Activated naive CD4-positive, alpha-beta T cell treated with Interleukin-2 at 50 U/mL for 16 hours (primary cell): ENCODE measurements at places on chromosomes 5 and 9.

DNA sequence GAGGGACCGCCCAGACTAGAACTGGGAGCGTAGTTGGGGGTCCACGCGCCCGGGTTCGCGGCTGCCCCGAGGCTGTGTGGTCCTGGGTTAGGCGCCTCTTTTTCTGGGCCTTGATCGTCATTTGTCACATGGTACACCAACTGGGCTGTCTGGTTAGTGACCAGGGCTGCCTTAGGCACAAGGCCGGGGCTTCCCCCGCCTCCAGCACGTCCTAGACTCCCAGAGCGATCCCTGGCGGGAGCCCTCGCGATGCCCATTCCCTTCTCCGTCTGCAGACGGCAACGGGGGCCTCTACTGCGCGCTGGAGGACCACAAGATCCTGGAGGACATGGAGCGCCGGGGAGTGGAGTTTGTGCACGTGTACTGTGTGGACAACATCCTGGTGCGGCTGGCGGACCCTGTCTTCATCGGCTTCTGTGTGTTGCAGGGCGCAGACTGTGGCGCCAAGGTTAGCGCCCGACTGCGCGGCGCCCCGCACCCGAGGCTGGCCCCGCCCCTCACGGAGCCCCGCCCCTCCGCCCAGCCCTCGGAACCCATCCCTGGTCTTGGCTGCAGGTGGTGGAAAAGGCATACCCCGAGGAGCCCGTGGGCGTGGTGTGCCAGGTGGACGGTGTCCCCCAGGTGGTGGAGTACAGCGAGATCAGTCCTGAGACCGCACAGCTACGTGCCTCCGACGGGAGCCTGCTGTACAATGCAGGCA is 1.5 kb downstream of the UAP1L1 start:
- DNase-seq, result no peak

GRCh38 chr5:170444969-170445505 is 55.9 kb upstream of the KCNMB1 start:
- no peak for DNase-seq

DNA sequence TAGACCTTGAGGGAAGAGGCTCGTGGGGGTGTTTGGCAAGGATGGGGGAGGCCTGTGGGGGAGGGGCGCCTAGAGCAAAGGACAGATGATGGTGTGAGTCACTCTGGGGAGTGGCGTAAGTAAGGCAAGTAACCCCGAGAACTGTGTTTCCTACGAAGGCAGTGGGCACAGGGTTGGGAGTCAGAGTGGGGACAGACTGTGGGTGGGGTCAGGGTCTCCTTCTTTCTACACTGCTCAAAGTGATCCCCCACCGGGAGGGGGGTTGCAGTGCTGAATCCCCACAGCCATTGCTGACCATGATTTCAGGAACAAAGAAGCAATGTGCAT is 136.8 kb downstream of the TENT4A start:
- DNase-seq, result no peak

- DNase-seq, result no peak
These were observed 59.4 kb downstream of the EHMT1 start for GRCh38 chr9:137678202-137678601.

GRCh38 chr5:167903659-167904058 is 387.8 kb upstream of the WWC1 start:
- no peak for DNase-seq

- DNase-seq, result no peak
These were observed 1594.1 kb downstream of the EFNA5 start for GRCh38 chr5:106076655-106077054.

DNA sequence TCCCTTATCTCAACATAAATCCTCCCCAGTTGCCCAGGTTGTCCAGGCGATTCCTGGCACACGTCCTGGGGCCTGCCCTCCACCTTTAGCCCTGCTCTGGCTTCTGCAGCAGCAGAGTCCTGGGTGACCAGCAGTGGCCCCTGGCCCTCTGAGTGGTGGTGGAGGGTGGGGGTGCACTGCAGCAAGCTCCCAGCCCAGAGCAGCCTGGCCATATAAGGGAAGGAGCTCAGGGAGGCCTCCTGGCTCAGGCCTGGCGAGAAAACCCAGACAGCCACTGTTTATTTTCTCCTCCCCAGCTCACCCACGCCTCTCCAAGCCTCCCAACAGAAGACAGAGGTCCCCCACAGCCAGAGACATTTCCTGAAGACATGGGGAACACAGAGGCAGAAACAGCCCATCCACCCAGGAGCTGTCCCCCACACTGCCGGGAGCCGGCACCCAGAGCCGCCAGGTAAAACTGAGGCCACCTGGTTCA is 44.7 kb upstream of the IL17B start:
- no peak for DNase-seq

DNA sequence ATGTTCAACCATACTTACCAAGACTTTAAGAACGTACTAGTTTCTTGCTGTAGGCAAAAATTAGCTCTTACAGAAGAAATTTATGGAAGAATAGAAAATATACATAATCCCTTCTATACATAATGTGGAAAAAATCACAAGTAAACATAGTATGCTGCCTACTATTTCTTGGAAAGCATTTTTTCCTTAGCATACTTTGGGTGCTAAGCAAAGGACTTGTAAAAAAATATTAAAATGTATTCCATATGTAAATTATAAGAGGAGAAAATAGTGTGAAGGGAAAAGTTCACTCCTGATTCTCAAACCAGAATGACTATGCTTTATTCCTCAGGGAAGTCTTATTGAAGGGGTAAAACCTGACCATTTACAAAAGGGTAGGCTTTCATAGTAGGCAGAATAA is 243.8 kb upstream of the VLDLR start:
- no peak for DNase-seq

- DNase-seq, result no peak
These were observed 15.6 kb downstream of the AK8 start for GRCh38 chr9:132862533-132862932.

DNA sequence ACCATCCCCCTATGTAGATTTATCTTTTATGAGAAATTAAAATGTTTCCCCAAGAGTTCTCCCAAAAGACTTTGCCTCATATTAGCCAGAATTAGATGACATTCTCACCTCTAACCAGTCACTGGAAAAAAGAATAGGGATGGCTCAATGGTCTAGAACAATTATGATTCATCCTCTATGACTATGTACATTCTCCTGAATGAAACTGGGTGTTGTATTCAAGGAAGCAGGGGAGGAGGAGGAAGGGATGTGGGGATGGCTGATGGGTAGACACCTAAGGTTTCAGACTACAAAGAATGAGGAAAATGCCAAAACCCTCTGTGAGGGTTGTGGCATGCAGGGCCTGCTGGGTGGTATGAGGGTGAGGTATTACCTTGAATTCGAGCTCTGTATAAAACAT is 49.5 kb upstream of the BRINP1 start:
- no peak for DNase-seq

DNA sequence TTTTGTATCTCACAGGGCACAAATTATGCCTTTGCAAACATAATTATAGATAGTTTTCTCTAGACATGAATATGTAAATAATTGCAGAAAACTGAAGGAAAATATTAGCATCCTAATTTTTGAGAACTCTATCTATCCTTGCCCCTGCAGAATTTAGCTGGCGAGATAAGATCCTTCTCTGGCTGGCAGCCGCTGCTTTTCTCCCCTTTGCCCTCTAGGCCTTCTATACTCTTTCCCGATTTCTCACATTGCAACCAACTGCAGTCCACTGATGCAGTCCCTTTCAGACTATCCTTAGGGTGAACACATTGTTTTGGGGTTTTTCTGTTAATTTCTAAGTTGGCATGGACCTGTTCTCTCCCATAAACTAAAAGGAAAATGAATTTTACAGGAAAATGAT is 91.3 kb downstream of the CD180 start:
- DNase-seq, result no peak

DNA sequence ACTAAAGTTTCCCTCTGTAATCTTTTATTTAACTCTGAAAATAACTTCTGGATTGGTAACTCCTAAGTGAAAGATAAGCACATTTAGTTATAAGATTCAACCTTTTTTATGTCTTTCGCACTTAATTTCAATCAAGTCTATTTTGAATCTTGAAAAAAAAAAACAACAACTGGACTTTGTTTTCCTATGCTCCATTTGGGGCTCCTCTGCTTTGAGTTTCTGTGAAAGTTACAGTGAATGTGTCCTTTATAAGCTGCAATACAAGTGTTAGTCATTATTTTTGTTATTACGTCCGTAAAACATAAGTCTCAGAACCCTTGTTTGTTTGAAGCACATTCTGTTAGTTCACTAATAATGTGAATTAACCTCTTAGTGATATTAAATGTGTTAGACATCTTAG is 276.8 kb downstream of the ADAMTS6 start:
- DNase-seq, result no peak

DNA sequence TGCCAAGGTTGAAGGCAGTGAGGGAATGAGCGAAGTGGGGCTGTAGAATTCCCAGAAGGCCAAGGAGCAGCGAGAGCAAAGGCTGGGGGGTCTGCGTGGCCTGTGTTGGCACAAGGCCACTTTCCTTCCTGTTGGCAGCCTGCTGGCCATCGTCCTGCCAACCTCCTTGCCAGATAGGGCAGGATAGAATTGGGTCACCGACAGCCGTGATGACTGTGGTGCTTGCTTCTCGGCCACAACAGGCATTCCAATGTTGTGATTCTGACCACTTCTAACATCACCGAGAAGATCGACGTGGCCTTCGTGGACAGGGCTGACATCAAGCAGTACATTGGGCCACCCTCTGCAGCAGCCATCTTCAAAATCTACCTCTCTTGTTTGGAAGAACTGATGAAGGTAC is 18.9 kb downstream of the TRIP13 start:
- DNase-seq, result no peak

- no peak for DNase-seq
These were observed 11.5 kb downstream of the ADAM19 start for GRCh38 chr5:157563929-157564716.

DNA sequence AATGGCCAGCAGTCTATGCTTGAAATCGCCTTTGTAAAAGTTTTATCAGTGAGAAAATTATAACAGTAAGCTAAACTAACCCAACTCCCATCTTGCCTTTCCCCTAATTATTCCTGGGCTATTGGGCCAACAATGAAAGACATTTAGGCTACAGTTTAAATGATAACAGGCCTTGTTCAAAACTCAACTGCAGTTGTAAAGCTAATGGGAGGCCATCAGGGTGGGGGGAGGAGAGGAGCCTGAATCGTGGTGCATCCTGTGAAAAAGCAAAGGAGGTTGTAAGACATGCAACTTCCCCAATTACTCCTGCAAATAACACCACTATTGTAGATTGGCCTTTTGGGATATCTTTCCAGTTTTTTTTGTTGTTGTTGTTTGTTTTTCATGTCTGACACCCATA is 53.8 kb downstream of the ACTL7B start:
- DNase-seq, result no peak

GRCh38 chr9:124098141-124098905 is 86.8 kb downstream of the LHX2 start:
- DNase-seq, result no peak

GRCh38 chr5:169814522-169814921 is 165.8 kb downstream of the INSYN2B start:
- DNase-seq, result no peak

- DNase-seq, result no peak
These were observed 59.2 kb upstream of the SPRY4 start for GRCh38 chr5:142384014-142384413.

DNA sequence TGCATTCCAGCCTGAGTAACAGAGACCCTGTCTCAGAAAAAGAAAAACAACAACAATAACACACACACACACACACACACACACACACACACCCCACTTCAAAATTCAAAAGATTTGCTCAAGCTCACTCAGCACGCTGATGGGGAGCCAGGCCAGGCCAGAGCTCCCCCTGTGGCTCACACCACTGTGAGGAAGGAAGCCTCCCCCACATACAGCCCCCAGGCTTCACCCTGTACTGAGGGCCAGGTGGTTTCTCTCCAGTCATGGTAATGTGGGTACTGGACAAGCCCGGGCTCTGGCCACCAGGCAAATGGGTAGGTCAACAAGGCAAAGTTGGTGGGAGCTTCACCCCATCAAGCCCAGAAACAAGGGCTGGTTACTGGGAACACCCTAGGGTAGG is 19.0 kb downstream of the ATOX1 start:
- no peak for DNase-seq

GRCh38 chr9:129708793-129709192 is 43.3 kb downstream of the PRRX2 start:
- no peak for DNase-seq

DNA sequence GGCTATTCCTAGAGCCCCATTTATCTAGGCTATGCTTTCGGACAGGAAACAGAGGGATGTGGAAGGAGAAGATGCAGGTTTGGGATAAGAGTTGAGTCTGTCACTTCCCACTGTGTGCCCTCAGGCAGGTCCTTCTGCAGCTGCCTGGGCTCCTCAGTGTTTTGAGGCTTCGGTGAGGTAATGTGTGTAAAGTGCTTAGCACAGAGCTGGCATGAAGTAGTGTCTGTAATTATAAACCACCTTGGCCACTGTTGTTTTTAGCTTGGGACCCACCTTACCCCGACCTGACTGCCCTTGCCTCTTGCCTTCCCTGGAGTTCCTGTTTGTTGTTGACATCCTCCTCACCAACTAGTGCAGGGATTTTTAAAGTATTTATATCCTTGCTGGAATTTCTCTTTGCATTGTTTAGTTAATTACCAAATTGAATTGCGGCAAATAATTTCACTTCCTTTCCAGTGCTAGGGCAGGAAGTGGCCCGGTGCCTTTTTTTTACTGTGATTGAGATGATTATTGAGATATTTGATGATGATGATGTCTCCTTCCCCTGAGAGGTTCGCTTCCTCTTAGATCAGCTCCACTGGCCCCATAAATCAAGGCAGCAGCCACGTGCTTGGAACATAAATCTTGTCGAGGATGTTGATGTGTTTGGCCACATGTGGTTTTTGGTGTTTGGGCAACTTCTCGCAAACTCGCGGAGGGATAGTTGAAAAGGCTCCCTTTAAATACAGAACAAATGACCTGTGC is 38.3 kb upstream of the DAB2IP start:
- no peak for DNase-seq

GRCh38 chr5:142617416-142618129 is 68.3 kb downstream of the FGF1 start:
- peak; percentile 7 for DNase-seq

- DNase-seq, result peak; percentile 50
These were observed 23.1 kb upstream of the CNOT6 start for GRCh38 chr5:180470966-180471582.

GRCh38 chr5:142748568-142749249 is 21.5 kb upstream of the ARHGAP26 start:
- peak; percentile 52 for DNase-seq

- DNase-seq, result no peak
These were observed 228.9 kb upstream of the MVB12B start for GRCh38 chr9:126097679-126098078.

GRCh38 chr5:129904102-129904666 is at the start of gene CHSY3:
Gene CHSY3 (plus strand): TSS chr5:129904465.
- peak; percentile 22 for DNase-seq

DNA sequence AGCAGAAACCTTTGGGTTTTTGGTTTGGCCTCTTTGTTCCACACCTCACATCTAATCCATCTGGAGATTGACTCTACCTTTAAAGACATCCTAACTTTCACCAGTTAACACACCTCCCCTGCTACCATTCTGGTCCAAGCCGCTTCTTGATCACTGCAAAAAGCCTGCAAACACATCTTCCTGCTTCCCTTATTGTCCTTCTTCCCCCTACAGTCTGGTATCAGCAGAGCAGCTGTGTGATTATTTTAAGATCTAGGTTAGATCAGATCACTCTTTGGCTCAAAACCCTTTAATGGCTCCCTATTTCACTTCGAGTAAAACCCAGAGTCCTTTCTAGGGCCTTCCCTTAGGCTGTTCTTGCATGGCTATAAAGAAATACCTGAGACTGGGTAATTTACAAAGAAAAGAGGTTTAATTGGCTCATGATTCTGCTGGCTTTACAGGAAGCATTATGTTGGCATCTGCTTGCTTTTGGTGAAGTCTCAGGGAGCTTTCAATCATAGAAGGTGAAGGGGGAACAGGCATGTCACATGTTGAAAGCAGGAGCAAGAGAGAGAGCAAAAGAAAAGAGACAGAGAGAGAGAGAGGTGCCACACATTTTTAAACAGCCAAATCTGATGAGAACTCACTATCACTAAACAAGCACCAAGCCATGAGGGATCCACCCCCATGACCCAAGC is 1.5 kb upstream of the TEX10 start:
- DNase-seq, result no peak
